ENCODE measurements at places on chromosomes 1 and 21.

- DNase-seq: no peak
Measured at GRCh38 chr21:46301759-46302158, 15.6 kb downstream of the YBEY start.

GRCh38 chr21:38349111-38349746 is 92.4 kb downstream of the KCNJ15 start:
- no peak for DNase-seq

GRCh38 chr1:207862241-207862787 is 48.6 kb downstream of the CD34 start:
- DNase-seq: no peak

DNA sequence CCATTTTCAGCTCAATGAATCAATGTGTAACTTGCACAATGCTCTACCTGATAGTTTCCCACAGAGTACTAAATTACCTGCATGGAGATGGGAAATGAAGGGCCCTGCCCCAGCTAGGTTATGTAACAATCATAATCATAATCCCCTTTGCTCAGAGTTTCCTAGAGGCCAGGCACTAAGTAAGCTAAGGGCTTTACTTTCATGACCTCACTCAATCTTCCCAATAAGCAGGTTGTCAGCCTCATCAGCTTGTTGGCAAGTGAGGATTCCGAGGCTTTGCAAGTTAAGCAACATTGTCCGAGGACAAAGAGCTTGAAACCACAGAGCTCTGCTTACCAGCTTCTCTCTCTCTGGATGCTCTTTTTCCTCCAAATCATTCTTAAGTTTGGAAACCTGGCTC is 64.1 kb upstream of the NTPCR start:
- no peak for DNase-seq

DNA sequence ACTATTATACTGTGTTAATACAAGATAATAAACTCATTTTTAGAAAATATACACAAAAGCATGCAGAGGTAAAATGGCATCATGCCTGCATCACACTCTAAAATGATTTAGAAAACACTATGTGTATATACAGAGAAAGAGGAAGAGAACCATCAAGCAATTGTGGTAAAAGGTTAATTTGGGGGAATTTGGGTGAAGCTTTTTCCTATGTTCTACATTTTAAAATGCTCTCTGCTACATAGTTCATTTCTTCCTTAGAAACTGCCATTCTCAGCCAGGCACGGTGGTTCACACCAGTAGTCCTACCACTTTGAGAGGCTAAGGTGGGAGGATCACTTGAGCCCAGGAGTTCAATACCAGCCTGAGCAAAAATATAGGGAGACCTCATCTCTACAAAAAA is 44.1 kb downstream of the GON4L start:
- no peak for DNase-seq

- DNase-seq: no peak
Measured at GRCh38 chr1:39385067-39385988, 106.1 kb upstream of the BMP8A start.

DNA sequence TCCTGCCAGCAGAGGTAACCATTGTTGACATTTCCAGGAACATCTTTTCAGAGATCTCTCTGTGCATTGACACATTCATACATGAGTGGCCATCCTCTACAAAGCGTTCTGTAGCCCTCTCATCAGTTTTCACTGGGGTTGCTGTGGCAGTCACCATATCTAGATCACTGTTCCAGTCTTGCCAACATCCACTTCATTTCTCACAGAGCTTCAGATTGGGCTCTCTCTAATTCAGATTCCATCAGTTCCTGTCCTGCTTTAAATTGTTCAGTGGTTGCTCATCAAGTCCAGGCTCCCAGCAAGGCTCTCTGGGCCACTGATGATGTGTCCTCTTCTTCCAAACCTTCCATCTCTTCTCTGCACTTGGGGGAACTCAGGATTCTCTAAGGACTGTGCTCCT is 173.7 kb downstream of the KCNJ6 start:
- no peak for DNase-seq

- no peak for DNase-seq
Measured at GRCh38 chr1:112722601-112723510, 7.7 kb upstream of the PPM1J start.

DNA sequence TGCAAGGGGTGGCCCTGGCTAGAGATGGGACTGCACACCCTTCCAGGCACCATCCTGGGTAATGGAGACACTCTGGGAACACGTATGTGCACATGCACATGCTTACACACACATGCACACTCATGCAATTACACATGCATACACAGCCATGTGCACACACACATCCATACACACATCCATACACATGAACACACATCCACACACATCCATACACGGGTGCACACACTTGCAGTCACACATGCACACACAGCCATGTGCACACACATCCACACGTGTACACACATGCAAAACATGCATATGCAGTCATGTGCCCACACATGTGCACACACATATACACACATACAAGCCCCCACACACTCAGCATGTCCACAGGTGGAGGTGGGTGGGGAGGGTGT is 22.3 kb upstream of the POFUT2 start:
- no peak for DNase-seq

- DNase-seq: no peak
Measured at GRCh38 chr1:172637522-172637921, 21.4 kb upstream of the FASLG start.

- peak; percentile 36 for DNase-seq
Measured at GRCh38 chr1:11320153-11320936, 47.3 kb downstream of the UBIAD1 start.

All from CD4-positive, alpha-beta T cell treated with Interleukin-1 beta for 1 hour (primary cell).